Urothelium cell line (cell line): ENCODE measurements at places on chromosomes 2 and 18.

DNA sequence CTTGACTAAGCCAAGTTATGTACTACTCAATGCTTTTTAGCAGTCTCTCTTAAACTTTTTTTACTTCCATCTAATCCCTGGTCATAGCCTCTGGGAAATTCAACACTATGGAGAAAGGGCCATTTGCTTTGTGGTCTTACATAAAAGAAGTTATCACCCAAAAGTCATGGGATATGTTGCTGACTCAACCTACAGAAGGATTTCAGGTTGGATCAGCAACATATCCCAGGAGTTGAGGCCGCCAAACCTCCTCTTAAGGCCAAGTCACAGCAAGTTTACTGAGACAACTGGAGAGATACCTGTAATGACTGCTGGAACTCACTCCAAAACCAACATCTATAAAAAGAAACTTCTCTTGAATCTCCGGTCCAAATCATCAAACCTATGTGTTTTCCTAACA, 141.1 kb downstream of the IRS1 start:
- no peak for DNase-seq

DNA sequence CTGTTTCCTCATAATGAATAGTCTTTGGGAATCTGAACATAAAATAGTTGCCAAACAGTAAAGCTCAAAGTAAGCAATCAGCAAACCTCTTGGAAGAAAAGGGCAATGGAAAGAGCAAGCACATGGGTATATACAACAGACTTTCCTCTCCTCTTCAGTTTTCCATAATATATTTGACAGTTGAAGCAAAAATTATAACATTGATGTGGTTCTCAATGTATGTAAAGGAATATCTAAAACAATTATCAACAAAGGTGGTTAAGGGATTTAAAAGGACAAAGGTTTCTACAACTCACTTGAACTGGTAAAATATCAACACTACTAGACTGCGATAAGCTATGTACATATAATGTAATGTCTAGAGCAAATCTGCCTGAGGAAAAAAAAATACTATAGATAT, 168.6 kb upstream of the SMAD7 start:
- no peak for DNase-seq

- no peak for DNase-seq
Measured at GRCh38 chr2:175017618-175018414, 12.6 kb upstream of the CHN1 start.

- no peak for DNase-seq
Measured at GRCh38 chr2:10242451-10242850, 60.3 kb upstream of the HPCAL1 start.

DNA sequence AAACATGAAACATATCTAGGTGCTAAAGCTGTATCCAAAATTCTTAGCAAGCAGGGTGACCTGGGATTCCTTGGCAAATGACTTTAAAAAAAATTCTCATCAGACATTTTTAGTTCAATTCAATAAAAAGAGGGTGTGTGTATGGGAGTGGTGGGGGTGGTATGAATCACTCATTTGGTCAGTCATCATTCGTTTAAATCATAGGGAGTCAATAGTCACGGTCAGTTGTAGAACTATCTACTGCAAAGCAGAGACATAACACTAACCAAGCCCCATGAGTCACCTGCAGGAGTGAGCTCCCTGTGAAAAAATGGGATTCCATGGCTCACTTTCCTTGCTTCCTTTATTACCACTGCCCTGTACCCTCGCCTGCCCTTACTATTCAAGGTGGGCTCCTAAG, 380.6 kb upstream of the TCF4 start:
- peak; percentile 6 for DNase-seq

DNA sequence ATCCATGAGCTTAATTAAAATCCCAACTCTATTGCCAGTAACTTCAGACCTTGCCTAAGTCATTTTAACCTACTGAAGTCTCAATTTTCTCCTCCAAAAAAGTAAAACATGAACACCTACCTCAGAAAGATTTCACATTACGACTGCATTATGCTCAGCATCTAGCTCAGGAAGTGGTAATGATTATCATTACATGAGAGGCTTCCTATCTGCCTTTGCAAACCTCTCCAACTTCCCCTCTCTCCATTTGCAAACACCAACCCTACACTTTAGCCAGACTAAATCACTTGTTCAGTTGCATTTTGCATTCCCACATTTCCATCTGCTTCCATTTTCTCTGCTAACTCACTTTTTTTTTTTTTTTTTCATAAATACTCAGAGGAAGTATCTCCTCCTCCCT, 6.8 kb downstream of the SLC38A11 start:
- DNase-seq: no peak

DNA sequence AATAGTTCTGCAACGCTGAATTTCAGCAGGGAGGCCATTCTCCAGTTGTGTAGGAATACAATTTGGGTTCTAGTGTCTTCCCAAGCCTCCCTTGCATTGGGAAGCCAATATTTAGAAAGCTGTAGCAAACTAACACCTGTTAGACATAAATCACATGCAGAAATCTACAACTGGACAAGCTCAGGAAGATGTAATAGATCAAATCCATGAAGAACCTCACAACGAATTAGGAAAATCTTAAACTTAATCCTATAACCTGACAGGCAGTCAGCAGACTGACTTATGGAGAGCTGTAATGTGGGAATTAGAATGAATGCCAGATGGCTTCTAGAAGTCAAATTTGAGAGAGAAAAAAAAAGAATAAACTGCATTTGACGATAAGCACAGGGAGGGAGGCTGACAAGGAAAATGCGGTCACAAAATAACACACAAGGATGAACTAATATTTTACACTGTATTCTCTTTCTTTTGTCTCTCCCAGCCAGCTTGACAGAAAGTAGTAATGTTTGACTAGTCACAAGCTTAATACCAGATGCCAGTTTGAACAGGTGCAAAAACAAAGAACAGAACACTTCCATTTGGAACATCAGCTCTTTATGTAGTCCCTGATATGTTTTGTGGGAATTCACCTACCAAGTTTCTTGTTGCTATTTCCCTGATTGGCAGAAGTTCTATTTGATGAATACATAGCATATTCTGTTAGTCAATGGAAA, 50.8 kb upstream of the FANCL start:
- no peak for DNase-seq

GRCh38 chr2:20589975-20590703, 60.8 kb downstream of the HS1BP3 start:
- DNase-seq: no peak

DNA sequence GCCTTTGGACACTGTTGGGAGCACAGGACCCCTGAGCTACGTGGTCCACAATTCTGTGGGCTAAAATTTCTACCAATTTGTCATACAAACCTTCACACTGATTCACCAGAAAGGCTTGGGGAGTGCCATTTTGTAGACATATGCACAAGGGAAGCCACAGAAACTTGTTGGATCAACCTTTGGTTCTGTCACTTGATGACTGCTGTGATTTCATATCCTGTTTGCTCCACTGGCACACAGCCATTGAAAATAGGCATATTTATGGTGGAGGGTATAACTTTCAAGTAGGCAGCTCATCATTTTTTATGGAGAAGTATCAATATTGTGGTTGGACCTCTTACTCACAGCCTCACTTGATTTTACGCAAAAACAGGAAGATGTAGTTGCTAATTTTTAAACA, 10.5 kb downstream of the NAPG start:
- DNase-seq: no peak

DNA sequence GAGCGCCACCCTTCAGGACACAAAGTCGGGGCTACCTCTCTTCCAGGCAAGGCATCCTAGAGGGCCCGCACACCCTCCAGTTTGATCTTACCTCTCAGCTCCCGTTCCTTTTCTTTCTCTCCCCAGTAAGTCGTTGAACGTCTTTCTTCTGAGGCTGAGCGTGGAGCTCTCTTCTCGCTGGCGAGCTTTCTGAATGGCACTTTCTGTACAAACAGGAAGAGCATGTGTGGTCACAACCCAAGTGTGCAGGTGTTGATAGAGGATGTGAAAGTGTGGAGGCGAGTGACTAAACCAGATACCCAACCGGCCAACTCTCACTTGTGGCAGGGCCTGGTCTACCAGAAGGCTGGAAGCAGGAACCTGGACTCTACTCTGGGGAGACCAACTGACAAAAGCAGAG, at the start of gene AFF3:
Gene AFF3 (minus strand): TSS at position 198 of the 400 bp plus-strand sequence. CDS start 38,136 bp downstream, outside the sequence.
- no peak for DNase-seq

DNA sequence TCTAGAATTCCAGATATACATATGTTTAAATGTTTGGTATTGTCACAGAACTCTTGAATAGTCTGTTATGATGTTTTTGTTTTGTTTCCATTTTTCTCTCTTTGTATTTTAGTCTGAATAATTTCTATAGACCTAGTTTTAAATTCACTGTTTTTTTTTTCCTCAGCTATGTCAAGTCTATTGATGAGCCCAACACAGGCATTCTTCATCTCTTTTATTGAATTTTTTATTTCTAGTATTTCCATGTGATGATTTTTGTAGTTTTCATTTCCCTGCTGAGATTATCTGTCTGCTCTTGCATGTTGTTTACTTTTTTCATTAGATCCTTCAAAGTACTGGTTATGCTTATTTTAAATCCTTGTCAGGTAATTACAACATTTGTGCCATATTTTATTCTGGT, 254.7 kb downstream of the C1D start:
- DNase-seq: no peak

DNA sequence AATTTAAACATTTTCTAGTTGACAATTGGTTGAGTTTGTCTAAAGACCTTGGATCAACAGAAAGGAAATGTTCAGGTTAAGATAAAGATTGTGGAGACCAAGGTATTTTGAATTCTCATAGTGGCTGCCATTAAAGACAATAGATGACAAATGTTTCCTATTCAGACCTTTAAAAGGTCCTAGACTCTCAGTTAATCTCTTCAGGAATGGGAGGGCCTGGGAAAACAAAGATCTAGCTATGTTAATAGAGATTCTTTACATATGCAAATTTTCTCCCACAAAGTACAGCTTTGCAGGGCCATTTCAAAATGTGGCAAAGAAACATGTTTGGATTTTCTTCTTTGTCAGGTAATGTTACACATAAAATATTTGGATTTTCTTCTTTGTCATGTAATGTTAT, 403.9 kb downstream of the SPAG16 start:
- no peak for DNase-seq

GRCh38 chr2:164840458-164840929, 1.1 kb downstream of the COBLL1 start:
- peak; percentile 7 for DNase-seq

- no peak for DNase-seq
Measured at GRCh38 chr2:216214768-216215167, 105.6 kb downstream of the XRCC5 start.

- no peak for DNase-seq
Measured at GRCh38 chr2:240155048-240155744, 14.7 kb upstream of the OTOS start.

GRCh38 chr2:222862106-222862908, 1.5 kb downstream of the ACSL3 start:
- no peak for DNase-seq

GRCh38 chr2:115174651-115175050, 732.2 kb downstream of the DPP10 start:
- DNase-seq: no peak

GRCh38 chr2:214560618-214561190, 149.8 kb downstream of the VWC2L start:
- DNase-seq: no peak

GRCh38 chr18:24677011-24677410, 216.6 kb downstream of the HRH4 start:
- no peak for DNase-seq

- DNase-seq: no peak
Measured at GRCh38 chr2:43246641-43247040, 20.2 kb upstream of the ZFP36L2 start.

DNA sequence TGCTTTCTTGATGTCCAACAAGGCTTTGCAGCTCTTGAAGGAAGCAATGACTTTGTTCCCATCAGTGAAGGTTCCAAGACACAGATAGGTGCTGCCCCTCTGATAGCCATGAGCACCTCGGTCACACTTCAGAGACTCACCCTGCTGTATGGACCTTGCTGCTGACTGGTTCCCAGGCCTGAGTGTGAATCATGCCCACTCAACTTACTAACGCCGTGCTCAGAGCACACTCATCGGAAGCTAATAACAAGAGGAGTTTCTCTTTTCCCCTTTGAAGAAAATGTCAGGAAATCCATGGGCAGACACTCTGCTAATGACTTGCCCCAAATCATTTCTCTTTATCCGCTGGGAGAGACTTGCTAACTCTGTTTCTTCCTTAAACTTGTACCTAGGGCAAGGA, 83.8 kb upstream of the ARL4C start:
- DNase-seq: no peak

GRCh38 chr2:10993001-10993481, 81.3 kb downstream of the KCNF1 start:
- peak; percentile 63 for DNase-seq

DNA sequence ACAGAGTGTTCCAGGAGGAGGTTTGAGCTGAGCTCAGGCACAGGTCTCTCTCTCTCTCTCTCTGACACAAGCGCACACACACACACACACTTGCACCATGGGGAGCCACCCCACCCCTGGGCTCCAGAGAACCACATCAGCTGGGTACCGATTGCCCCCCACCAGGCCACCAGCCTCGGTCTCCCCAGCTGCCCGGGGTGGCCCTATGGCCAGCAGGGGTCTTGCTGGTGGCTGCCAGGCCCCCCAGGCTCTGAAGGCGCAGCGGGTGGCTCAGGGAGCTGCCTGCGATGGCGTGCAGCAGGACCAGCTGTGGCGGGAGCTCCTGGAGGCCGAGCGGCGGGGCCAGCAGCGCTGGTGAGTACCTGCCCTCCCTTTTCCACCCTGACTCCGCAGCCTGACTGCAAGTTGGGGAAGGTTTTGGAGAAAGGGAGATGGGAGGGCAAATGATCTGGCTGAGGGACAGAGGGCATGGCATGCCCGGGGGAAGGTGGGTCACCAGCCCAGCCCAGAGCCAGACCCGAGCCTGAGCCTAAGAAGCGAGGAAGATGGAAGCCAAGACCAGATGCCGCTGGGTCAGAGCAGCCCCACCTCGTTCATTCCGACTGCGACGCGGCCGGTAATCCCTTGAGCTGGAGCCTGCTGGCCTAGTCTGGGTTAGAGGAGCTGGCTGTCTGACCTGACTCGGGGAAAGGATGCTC, 21.9 kb upstream of the SLC66A3 start:
- DNase-seq: no peak

DNA sequence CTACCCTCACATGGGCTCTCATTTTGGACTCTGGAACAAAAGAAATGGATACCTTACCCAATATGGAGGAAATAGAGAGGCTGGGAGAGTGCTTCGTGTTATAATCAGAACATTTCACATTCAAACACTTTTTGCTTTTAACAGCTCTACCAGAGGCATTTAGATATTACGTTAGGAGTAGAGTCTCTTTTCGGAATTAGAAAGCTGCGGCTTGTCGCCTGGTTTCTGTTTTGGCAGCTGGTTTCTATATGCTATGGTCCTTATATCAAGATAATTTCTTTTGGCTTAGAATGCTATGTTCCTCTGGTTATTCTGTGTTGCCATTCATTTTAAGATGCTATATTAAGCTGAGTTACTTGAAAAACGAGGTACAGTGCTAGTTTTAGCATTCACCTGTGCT, 392.8 kb upstream of the GALNT5 start:
- DNase-seq: no peak

GRCh38 chr2:122391726-122392125, 636.3 kb downstream of the TSN start:
- no peak for DNase-seq
